Aortic smooth muscle cell (primary cell): ENCODE measurements at places on chromosomes 7 and 10. TPM values are rescaled to one million over a fixed set of nuclear protein-coding genes. Genes with fewer than 3 reads are reported as not detected.

Gene PIP
- total RNA-seq = not detected in 2 replicates

Gene ANXA8
- total RNA-seq = not detected in 2 replicates

Gene NME8
- not detected in 2 replicates for total RNA-seq

Gene MMD2
- total RNA-seq = not detected in 2 replicates

Gene METTL27
- 2.5 and 7.2 TPM in 2 replicates for total RNA-seq

Gene PROSER2
- total RNA-seq = 2.0 and 2.1 TPM in 2 replicates

Gene NOD1
- 4.2 and 5.1 TPM in 2 replicates for total RNA-seq

Gene SFTPA1
- total RNA-seq = not detected in 2 replicates

Gene IDE
- 23.4 and 28.2 TPM in 2 replicates for total RNA-seq

Gene IKZF1
- not detected in 2 replicates for total RNA-seq
